ENCODE measurements at places on chromosomes 4 and X.

DNA sequence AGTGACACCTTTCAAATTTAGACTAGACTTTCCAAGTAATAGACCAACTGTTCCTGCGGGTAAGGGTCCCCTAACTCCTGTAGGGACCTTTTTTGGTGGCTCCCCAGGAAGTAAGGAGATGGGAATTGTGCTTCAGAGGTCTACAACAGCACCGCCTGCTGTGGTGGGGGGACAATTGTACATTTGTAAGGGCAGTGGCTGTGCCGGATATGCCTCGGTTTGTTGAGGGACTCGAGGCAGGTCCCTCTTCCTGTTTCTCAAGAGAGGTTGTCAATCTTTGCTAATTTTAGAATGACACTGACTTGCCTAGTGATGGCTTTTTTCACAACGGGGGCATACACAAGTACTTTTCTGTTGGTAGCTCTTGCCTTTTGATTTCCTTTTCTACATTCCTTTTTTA is 15.5 kb upstream of the HSD17B11 start:
- no peak for DNase-seq

DNA sequence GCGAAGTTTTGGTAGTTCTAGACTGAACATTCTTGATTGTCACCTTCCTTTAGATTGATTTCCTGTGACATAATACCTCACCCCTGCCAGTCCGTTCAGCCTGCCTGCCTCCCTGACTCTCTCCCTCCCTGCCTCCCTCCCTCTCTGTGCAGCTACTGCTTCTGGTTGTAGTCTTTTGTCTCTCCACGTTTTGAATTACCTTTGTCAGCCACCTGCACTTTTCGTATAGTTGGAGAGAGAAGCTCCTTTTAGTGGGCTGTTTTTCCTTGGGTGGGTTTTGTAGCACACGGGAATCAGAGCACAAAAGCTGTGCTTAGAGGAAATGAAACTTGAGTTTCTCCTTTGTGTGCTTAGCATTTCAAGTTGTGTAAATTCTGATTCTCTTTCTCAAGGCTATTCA is 32.6 kb upstream of the MSMO1 start:
- no peak for DNase-seq

- no peak for DNase-seq
Measured at GRCh38 chr4:63049726-63050125, 1359.5 kb downstream of the TECRL start.

- no peak for DNase-seq
Measured at GRCh38 chr4:79163981-79164490, 161.8 kb downstream of the NAA11 start.

DNA sequence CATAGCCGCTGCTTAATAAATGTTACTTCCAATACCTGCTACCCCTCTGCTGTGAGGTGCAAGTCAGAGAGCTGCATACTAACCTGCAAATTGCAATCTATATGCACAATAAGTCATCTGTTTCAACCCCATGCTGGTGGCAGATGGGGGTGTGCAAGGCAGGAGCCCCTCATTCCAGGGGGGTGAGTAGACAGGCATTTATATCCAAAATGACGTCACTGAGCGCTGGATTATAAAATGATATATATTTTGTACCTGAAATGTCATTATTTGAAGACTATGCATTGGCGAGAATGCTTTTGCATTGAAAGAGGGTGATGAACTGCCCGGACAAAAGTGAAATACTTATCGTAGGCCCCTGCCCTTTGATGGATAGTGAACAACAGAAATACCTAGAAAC is 24.7 kb downstream of the RBMX2 start:
- DNase-seq = no peak
